ENCODE measurements at places on chromosomes 2 and 18. TPM values are rescaled to one million over a fixed set of nuclear protein-coding genes. Genes with fewer than 3 reads are reported as not detected.

- no peak for DNase-seq
These were observed 1024.9 kb downstream of the BCL11A start for GRCh38 chr2:59528525-59528924.

GRCh38 chr2:218021536-218022071 lies 18.8 kb upstream of the TNS1 start:
- DNase-seq = peak; percentile 31

DNA sequence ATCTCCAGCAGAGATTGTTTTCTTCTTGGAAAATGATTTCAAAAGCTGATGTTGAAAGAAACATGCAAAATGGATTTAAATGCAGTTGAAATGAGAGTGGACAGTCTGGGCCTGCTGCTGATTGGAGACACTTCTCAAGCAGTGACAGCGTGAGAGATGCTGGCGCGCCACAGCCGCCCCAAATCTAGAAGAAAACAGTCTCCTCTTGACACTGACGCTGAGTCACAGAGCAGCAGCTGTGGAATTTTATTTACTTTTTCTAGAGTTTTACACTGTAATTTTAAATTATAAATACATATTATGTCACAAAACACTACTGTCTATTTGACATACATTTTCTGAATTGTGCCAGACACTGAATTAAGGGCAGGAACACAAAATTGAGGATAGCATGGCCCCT lies 121.8 kb upstream of the TMEM200C start:
- no peak for DNase-seq

GRCh38 chr18:56900195-56901094 lies 246.4 kb upstream of the BOD1L2 start:
- no peak for DNase-seq

DNA sequence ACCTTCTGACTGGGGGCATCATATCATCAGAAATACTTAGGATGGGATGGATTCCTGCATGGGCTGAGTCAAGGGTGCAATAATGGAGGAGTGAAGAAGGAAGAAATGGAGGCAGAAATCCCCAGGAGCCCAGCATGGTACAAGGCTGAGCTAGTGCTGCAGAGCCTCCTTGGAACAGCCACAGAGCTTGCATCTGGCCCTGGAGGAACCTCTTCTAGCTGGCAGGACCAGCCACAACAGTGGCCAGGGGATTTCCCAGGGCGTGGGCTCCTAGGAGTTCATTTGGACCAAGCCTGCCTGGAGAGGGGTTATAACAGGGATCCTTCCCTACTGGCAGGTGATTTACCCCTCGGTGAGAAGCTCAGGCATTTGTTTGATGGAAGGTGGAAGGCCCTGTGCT lies 4.7 kb upstream of the IL37 start:
- DNase-seq = no peak

- no peak for DNase-seq
These were observed 7.7 kb upstream of the EHD3 start for GRCh38 chr2:31226266-31226665.

AKAIN1 gene
- 1.5 TPM for total RNA-seq

EDAR gene
- total RNA-seq = not detected

NT5C1B gene
- total RNA-seq = not detected

CRYBA2 gene
- 1.5 TPM for total RNA-seq

PDE11A gene
- total RNA-seq = 0.72 TPM

DIPK1C gene
- 19.0 TPM for total RNA-seq

ADGRF3 gene
- 0.91 TPM for total RNA-seq

ANKRD23 gene
- total RNA-seq = 10.8 TPM

PAIP2B gene
- total RNA-seq = 54.0 TPM

C18orf54 gene
- 7.7 TPM for total RNA-seq

Measured in dorsolateral prefrontal cortex (tissue), 122 donors.